ENCODE measurements at places on chromosomes 2 and 18. TPM values are rescaled to one million over a fixed set of nuclear protein-coding genes. Genes with fewer than 3 reads are reported as not detected.

Gene PIEZO2
- total RNA-seq, result not detected

Gene CSRNP3
- total RNA-seq, result not detected

Gene ADCY3
- 99.9 TPM for total RNA-seq

Gene CFAP210
- not detected for total RNA-seq

Gene ARID5A
- 83.5 TPM for total RNA-seq

Gene ABI2
- total RNA-seq, result 17.3 TPM

Gene CNRIP1
- not detected for total RNA-seq

Gene MREG
- total RNA-seq, result 16.2 TPM

Gene POMC
- 3.2 TPM for total RNA-seq

Gene UGT1A6
- not detected for total RNA-seq

GRCh38 chr18:67742954-67743353, 226.4 kb upstream of the DSEL start:
- no peak for DNase-seq

- no peak for DNase-seq
Measured at GRCh38 chr2:143907801-143908200, 612.1 kb downstream of the ZEB2 start.

GRCh38 chr18:21433436-21433835, 167.1 kb downstream of the ESCO1 start:
- no peak for DNase-seq

GRCh38 chr2:60899230-60899891, 18.0 kb downstream of the REL start:
- no peak for DNase-seq

GRCh38 chr2:72126186-72127100, 21.2 kb downstream of the CYP26B1 start:
- DNase-seq, result no peak

- DNase-seq, result no peak
Measured at GRCh38 chr2:11377928-11378545, 33.6 kb upstream of the ROCK2 start.

DNA sequence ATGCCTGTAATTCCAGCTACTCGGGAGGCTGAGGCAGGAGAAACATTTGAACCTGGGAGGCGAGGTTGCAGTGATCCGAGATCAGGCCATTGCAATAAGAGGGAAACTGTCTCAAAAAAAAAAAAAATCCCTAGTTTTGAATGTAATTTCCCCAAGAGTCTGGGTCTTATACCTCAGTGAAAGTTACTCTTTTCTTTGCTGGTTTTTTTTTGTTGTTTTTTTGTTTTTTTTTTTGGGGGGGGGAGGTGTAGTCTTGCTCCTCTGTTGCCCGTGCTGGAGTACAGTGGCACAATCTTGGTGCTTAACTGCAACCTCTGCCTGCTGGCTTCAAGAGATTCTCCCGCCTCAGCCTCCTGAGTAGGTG, 22.8 kb downstream of the EML4 start:
- DNase-seq, result no peak

DNA sequence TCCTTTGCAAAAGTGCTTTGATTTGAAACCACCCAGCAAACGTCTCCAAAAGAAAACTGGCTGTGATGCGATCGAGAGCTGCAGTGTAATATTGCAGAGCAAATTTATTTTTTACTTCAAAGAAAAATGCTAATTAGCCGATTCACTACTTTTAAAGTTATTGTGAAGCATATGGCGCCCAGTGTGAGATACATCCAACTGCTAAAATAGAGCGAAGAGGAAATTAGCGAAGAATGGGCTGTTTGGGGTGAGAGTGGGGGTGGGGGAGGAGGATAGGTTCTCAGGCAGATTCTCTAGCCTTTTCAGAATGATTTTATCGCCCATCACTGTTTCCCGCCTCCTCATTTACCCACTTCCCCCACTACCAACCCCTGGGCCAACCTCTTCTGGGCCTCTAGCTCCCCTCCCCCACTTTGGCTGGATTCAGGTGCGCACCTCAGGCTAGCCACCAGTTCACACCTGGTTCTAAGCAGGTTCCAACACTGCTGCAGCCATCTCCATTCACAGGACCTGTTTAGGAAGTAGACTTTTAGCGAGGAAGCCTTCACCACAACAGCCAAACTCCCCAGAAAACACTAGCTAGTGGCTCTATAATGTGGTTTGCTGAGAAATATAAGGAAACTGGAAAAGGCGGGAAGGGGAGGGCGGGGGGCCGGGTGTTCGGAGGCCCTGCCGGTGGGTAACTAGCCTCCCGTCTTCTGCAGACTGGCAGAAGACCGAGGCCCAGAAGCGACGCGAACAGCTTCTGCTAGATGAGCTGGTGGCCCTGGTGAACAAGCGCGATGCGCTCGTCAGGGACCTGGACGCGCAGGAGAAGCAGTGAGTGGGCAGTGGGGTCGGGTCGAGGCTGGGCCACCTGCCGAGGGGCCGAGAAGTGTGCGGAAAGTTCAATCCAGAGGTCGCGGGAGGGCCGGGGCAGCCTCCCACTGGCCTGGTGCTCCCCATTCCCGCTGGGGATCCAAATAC, 6.0 kb upstream of the OTX1 start:
- no peak for DNase-seq

- no peak for DNase-seq
Measured at GRCh38 chr2:56334622-56335021, 150.8 kb downstream of the CCDC85A start.

DNA sequence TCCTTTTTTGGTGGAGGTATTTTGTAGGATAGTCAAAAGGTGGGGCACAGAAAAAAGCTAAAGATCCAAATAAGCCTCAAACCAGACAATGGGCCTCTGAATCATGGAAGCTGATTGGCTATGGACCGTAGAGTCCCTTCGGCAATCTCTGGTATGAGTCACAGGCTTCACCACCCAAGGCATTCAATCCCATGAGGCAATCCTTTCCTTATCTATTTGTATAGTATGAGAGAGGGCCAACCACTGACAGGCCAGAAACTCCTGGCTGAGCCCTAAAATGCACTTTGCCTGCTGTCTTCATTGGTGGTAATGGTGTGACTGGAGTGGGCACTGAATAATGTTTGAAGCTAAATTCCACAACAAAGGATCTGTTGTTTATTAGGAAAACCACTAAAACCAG, 38.7 kb upstream of the MEX3C start:
- DNase-seq, result no peak

DNA sequence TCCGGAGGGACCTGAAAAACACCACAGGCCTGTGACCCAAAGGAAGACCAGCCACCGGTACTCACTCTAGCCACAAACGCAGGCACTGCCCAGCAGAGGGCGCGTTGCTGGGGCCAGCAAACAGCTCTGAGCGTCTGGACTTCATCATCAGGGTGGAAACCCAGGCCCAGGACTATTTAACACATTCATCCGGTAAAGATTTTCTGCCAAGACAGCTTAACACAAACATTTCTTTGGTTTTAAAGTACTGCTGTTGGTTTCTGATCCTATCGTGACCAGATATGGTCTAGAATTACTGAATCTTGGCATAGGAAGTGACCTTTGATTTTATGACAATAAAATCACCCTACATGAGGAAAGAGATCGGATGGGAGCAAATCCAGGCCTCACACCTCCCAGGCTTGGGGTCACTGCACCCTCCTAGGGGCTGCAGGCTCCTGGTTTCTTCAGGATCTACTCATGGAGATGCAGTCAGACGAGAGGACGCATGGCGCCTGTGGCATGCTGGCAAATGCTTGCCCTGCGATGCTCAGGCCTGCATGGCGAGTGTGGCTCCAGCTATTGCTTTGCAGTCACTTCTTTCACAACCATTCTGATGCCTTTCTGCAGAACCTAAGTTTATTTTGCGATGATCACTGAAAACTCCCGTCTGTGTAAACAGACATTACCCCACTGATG, 130.4 kb downstream of the COL4A4 start:
- DNase-seq, result no peak

GRCh38 chr2:73075477-73076373, 4.2 kb upstream of the SFXN5 start:
- no peak for DNase-seq

DNA sequence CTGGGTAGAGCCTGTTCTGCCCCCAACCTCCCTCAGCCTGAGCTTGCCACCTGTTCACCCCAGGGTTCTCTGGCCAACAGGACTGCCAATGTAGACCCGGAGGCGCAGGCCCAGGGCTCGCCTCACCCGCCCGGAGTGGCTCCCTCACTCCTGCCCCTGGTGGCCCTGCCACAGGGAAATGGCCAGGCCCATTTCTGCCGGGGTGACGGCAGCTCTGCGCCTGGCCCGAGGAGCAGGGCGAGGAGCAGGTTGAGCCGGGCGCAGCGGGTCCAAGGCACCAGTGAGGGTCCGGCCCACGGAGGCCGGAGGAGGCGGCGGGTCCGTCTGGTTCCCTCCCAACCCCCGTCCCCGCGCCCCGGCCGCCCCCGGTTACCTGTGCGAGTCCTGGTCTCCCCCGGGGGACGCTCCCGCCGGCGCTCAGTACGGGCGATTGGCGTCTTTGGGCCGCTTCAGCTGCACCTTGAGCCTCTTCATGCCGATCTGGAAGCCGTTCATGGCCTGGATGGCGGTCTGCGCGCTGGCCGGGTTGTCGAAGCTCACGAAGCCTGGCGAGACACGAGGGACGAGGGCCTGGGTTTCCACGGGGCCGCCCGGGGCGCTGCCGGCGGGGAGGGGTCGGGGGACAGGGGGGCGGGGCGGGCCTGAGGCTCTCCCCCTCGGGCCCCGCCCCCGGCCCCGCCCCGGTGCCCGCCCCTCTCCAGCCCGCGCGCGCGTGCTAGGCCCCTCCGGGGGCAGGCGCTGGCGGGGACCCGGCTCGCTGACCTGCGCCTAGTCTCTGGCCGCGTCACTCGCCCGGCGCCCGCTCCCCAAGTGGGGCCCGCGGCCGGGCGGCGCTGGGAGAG, 312.0 kb downstream of the CELF4 start:
- no peak for DNase-seq

- no peak for DNase-seq
Measured at GRCh38 chr2:105873281-105873680, 128.6 kb downstream of the NCK2 start.

DNA sequence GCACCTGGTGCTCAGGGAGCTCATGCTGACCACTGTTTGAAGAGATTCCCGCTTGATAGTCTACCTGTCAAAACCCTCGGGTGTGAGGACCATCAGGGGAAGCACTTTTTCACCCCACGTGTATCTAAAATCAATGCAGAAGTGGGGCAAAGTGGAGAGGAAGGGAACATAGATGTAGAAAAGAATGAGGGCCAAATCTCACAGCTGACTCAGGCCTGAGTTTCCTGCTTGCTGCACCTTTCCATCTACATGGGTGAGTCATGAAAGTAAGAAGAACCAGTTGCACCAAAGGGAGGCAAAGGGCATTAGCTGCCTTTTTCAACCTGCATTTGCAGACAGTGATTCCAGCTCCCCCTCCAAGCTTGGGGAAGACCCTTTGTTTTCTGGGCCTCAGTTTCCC, 100.2 kb upstream of the MYCN start:
- DNase-seq, result no peak

GRCh38 chr2:53265544-53266299, 501.9 kb upstream of the CHAC2 start:
- no peak for DNase-seq

- DNase-seq, result no peak
Measured at GRCh38 chr2:18465979-18466378, 94.5 kb downstream of the RDH14 start.

- DNase-seq, result no peak
Measured at GRCh38 chr2:182891611-182892010, 25.2 kb upstream of the FRZB start.

Data from activated B cell treated with CpG ODN at 0.5 μM for 24 hours (primary cell).